Left ventricle myocardium superior (tissue), 1 donor: ENCODE measurements at places on chromosomes 2 and 18. TPM values are rescaled to one million over a fixed set of nuclear protein-coding genes. Genes with fewer than 3 reads are reported as not detected.

DNA sequence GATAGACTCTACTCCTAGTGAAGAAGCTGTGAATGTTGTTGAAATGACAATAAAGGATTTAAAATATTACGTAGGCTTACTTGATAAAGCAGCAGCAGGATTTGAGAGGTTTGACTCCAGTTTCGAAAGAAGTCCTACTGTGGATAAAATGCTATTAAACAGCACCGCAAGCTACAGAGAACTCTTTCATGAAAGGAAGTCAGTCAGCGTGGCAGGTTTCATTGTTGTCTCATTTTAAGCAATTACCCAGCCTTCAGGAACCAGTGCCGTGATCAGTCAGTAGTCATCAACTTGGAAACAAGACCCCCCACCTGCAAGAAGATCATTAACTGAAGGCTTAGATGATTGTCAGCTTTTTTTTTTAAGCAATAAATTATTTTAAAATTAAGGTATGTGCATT, 14.0 kb downstream of the USP14 start:
- no peak for DNase-seq

DNA sequence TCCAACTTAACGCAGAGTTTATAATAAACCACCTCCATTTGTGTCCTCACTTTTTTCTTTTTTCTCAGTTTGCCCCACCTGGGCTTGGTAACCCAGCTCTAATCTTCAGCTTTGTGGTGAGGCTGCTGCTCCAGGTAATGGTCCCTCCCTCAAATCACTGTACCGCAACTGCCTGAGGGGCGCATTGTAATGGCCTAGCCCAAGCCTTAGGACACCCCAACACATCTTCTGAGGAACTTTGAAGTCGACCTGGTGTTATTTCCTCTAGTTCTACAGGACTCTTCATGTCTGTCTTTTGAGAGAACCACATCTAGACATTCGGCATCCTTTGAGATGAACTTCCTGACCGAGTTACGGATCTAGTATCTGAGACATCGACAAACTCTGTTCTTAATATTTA, 99.7 kb downstream of the PLEKHM3 start:
- no peak for DNase-seq

MAP3K19 gene
- total RNA-seq: not detected

ZSWIM2 gene
- total RNA-seq: not detected

DNA sequence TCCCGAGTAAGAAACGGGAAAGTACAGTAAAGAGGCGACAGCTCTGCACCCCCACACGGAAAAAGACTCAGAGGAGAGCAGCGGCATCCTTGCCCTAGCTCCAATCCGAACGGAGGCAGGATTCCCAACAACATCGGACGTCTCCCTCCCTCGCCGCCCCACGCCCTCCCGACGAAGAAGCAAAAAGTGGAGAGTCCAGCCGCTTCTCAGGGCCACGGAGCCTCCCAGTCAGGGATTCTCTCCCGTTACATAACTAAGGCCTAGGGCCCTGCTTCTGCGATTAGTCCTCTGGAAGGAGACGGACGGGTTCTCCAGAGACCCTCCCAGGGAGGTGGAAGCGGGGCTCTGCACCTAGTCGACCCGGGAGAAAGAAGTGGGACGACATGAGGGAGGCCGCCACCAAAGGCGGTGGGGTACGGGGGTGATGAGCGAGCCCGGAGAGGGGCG, 587 bp downstream of the SUMO1 start:
- DNase-seq: no peak

HSPE1 gene
- total RNA-seq: 118 TPM

FAM117B gene
- 2.4 TPM for total RNA-seq

DNA sequence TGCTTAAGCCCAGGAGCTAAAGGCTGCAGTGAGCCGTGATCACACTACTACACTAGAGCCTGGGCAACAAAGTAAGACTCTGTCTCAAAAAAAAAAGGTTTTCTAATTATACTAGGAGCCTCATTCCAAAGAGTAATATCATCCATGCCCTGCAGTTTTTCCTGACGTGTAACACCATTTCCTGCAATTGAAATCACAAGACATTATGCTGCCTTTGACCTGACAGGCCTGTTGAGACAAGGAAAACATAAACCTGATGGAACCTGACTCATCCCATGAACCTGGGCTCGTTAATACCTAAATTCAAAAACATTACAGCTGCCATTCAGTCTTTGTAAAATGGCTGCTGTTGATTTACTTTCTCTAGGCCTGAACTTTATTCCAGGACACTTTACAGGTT, 58.7 kb upstream of the PEX13 start:
- DNase-seq: no peak

- DNase-seq: no peak
These were observed 63.0 kb upstream of the SMAD2 start for GRCh38 chr18:47993409-47993808.

GRCh38 chr2:36541891-36542595, 55.9 kb downstream of the FEZ2 start:
- DNase-seq: no peak

DNA sequence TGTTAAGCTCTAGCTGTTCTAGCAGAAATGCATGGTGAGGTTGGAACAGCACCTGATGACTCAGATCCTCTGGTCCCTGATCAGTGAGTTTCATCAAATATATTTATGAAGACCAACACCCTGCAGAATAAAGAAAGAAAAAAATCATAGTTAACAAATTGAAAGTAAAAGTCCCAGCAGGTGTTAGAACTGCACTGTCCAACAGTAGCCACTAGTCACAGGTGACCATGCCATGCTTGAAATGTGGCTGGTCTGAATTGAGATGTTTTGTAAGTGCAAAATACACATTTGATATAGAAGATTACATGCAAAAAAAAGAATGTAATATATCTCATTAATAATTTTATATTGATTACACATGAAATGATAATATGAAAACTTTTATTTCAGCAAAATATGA, 1010.7 kb upstream of the ZEB2 start:
- no peak for DNase-seq

DNA sequence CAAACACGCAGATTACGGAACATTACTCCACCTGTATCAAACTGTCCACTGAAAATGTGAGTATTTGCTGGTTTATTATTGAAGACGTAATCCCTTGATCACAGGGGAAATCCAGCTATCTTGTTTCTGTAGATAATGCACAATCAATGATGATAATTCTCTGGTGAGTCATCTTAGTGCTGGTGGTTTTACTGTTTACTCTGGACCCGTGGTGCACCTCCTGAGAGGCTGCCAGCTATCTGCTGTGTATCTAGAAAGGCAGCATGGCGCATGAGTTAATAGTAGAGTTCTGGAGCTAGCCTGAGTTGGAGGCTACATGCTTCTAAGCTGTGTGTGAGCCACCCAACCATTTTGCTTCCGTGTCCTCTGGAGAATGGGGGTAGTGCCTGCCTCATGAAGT, 6.5 kb downstream of the NCAPH start:
- DNase-seq: no peak

OSR1 gene
- total RNA-seq: 8.0 TPM

ME2 gene
- 119 TPM for total RNA-seq

RMC1 gene
- 12.6 TPM for total RNA-seq

- DNase-seq: no peak
These were observed 270.1 kb downstream of the TCF4 start for GRCh38 chr18:55317864-55318263.

CRYGD gene
- total RNA-seq: not detected

- DNase-seq: no peak
These were observed 45.6 kb upstream of the SELENOI start for GRCh38 chr2:26300234-26300925.

DNA sequence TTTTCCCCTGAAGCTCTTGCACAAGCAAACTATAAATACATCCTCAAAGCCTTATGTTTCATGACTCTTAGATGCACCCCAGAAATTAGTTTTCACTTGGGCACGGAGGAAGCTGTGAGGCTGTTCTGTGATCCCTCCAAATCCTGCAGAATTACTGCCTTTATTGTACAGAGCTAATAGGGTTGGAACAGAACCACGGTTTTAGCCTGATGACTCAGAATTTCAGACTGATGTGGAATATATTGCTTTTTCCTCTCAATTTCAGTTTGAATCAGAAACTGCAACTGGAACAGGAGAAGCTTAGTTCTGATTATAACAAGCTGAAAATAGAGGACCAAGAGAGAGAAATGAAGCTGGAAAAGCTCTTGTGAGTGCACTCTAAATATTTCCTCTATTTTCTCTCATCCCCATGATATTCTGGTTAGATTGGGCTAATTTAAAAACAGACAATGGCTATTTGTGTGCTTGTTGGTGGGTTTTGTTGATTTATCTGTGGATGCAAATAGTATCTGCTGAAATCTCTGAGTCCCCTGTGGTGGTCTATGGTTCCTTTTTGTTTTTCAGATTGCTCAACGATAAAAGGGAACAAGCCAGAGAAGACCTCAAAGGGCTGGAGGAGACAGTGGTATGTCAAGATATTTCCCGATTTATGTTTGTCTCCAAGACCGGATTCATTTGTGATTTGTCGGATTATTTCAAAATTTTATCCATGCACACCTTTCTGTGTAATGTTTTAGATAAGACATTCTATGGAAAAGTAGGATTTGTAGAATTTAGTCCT, 38.2 kb upstream of the LYPD6B start:
- DNase-seq: no peak

SP140 gene
- total RNA-seq: 0.47 TPM

DNA sequence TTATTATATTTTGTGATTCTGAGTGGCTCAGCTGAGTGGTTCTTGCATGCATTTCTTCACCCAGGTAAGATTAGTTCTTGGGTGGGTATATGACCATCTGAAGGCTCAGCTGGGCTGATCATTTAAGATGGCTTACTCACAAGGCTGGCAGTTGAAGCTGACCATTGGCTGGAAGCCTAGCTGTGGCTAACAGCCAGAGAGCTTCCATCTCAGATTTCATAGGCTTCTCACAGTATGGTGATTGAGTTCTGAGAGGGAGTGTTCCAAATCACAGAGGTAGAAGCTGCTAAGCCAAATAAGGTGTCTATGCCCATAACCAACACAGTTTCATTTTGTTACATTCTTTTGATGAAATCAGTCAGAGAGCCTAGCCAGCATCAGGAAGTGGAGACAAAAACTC, 117.4 kb upstream of the RPRM start:
- no peak for DNase-seq

GRCh38 chr2:65710356-65710755, 278.0 kb upstream of the SPRED2 start:
- DNase-seq: no peak

SKA1 gene
- total RNA-seq: 0.20 TPM

GRCh38 chr2:85935746-85936208, 47.0 kb upstream of the ST3GAL5 start:
- no peak for DNase-seq

DNA sequence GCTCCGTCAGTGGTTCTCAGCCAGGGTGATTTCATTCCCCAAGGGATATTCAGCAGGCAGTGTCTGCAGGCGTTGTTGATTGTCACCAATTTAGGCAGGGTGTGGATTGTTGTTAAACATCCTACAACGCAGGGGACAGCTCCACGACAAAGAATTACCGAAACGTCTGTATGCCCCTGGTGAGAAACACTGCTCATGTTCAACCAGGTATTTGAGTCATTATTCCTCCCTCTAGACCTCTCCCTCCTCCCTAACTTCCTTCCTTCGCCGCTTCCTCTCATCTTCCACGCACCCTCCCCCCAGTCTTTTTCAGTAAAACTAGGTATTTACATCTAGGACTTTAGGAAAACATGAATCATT, 50.8 kb downstream of the NCK2 start:
- no peak for DNase-seq

DRC1 gene
- not detected for total RNA-seq

GRCh38 chr2:8219096-8219495, 462.8 kb upstream of the ID2 start:
- DNase-seq: no peak
